ENCODE measurements at places on chromosomes 13 and 19. TPM values are rescaled to one million over a fixed set of nuclear protein-coding genes. Genes with fewer than 3 reads are reported as not detected.
A peak's percentile ranks its signal among the peaks of the same experiment; 100 is the strongest.

Gene ZNF667
- 2.7 TPM for polyA plus RNA-seq

- no peaks in the 10 kb centered on the region for H3K36me3 ChIP-seq
- peak; percentile 34 for DNase-seq
- H3K27me3 ChIP-seq, result no peaks in the 10 kb centered on the region
- H3K4me3 ChIP-seq, result no peak overlapping the region
- H3K4me1 ChIP-seq, result no peaks in the 10 kb centered on the region
Observed at GRCh38 chr13:73593199-73593765, 534.5 kb downstream of the KLF5 start.

DNA sequence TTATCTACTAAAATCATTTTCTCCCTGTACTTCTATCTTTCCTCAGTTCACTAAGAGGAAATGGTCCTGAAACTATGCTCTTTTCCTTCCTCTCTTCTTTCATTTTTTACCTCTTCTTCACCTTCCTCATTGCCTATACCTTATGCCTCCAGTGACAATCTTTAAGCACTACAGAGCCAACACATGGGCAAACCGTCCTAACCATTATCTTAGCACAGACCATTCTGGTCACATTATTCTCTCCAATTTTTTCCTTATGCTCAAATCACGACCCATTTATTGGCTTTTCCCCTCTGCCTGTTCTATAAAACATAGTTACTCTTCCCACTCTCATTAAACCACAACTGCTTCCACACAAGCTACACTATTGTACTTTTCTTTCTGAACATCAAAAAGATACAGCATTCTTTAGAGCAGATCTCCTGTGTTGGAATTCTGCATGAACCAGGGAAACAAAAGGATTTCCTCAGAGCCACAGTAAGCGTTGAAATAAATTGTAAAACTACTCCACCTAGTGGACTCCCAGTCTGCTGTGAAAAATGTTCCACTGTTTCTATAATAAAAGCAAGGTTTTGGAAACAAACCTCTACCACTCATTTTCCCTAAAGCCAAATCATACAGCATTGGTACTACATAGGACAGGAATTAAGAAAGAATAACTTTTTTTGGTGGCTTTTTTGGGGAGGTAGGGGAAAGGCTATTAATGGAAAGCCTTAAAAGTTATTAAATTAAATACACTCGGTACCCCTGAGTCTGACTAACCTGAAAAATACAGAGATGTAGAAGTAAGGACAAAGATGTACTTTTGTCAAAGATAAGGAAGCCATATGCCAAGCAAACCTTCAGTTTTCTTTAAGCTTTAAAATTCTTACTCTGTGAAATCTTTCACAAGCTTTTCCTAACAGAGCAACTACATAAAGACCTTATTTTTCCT, 19.5 kb downstream of the NUFIP1 start:
- no peaks in the 10 kb centered on the region for H3K27me3 ChIP-seq
- H3K36me3 ChIP-seq, result no peaks in the 10 kb centered on the region
- H3K27ac ChIP-seq, result peak overlapping the region; percentile 36
- H3K4me3 ChIP-seq, result no peak overlapping the region
- H3K4me1 ChIP-seq, result peaks cover 15% of the 10 kb centered on the region

GRCh38 chr19:54728167-54728566, 3.9 kb downstream of the KIR3DL3 start:
- no peaks in the 10 kb centered on the region for H3K27me3 ChIP-seq
- no peak for DNase-seq
- no peak overlapping the region for H3K4me3 ChIP-seq
